ENCODE measurements at places on chromosomes 7 and 10.

- no peak for DNase-seq
Observed at GRCh38 chr7:55946545-55946944, 5.1 kb upstream of the MRPS17 start.

DNA sequence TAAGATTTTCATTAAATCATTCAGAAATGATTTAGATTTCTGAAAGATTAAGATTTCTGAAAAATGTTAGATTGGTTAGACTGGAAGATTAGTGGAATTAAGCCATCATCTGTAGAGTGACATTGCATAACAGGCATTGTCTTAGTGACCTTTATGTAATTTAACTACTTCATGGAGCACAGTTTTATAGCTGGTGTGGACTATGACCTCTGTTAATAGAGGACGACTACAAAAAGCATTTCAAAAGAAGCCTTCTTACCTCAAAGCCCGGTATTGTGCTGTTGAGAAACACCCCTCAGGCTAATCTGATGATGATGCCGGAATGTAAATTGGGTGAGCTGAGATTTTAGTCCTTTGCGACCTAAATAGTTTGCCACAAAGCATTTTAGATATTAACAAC is 55.6 kb downstream of the GALNT11 start:
- DNase-seq = no peak

- DNase-seq = no peak
Observed at GRCh38 chr7:90843472-90843871, 247.4 kb downstream of the CDK14 start.

DNA sequence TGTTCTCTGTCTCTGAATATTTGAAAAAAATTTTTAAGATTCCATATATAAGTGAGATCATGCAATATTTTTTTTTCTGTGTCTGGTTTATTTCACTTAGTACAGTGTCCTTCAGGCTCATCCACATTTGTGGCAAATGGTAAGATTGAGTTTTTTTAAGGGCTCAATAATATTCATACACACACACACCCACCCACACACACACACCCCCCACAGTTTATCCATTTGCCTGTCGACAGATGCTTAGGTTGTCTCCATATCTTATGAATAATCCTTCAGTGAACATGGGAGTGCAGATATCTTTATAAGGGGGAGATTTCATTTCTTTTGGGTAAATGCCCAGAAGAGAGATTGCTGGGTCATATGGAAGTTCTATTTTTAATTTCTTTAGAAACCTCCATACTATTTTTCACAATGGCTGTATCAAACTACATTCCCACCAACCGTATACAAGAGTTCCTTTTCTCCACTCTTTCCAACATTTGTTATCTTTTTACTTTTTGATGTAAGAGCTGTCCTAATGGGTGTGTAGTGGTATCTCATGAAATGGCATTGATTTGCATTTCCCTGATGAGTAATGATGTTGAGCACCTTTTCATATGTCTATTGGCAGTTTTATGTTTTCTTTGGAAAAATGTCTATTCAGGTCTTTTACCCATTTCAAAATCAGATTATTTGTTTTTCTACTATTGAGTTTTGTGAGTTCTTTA is 35.0 kb downstream of the AUTS2 start:
- no peak for DNase-seq

- peak; percentile 67 for DNase-seq
Observed at GRCh38 chr10:11823122-11823988, at the start of gene PROSER2. Gene PROSER2 (plus strand): TSS chr10:11823356. CDS start chr10:11852078, 28,722 bp downstream.

- no peak for DNase-seq
Observed at GRCh38 chr7:122412883-122413282, 108.3 kb upstream of the FEZF1 start.

- DNase-seq = peak; percentile 45
Observed at GRCh38 chr10:133159950-133160825, at the start of gene KNDC1. Gene KNDC1 (plus strand): TSS chr10:133160219. CDS start chr10:133160468, 249 bp downstream.

DNA sequence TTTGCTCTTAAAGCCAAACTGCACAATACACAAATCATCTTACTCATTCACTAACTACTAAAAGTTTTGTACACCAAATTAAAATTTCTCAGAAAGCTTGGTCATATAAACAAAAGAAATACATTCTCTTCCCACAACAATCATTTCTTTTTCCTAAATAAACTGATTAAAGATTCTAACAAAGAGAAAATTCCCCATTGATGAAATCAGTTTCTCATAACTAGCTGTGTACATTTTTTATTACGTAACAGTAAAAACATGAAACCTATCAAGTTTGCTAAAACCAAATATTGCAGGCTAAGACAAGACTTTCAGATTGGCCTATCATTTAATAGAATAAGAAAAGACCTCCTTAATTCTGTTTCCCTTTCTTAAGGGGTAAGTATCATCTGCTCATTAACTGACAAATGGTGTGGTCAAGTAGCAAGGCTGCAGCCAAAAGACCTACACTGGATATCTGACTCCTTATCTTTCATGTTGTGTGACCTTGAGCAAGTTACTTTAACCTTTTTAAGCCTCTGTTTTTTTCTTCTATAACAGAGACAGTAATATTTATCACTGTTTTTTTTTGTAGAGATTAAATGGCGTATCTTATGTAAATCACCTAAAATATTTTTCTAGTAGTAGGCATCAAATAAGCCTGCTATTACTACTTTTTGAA is 22.4 kb downstream of the NAMPT start:
- no peak for DNase-seq

GRCh38 chr10:74156919-74157289 is 5.9 kb downstream of the ADK start:
- DNase-seq = no peak

- no peak for DNase-seq
Observed at GRCh38 chr10:132273966-132274365, 33.8 kb downstream of the STK32C start.

GRCh38 chr10:38070501-38070900 is 23.6 kb upstream of the ZNF37A start:
- DNase-seq = no peak
